Activated T-cell treated with anti-CD3 and anti-CD28 coated beads, Interleukin-2, amount 50 U/mL, for 72 hours (primary cell): ENCODE measurements at places on chromosomes 16 and 17. TPM values are rescaled to one million over a fixed set of nuclear protein-coding genes. Genes with fewer than 3 reads are reported as not detected.

DNA sequence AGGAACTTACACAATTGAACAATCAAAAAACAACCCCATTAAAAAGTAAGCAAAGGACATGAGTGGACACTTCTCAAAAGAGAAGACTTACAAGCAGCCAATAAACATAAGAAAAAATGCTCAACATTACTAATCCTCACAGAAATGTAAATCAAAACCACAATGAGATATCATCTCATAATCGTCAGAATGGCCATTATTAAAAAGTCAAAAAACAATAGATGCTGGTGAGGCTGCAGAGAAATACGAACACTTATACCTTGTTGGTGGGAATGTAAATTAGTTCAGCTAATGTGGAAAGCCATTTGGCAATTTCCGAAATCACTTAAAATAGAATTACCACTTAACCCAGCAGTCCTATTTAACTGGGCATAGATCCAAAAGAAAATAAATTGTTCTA lies 301.9 kb upstream of the KCNJ16 start:
- no peaks in the 10 kb centered on the region for H3K4me1 ChIP-seq
- no peaks in the 10 kb centered on the region for H3K36me3 ChIP-seq
- peaks cover 11% of the 10 kb centered on the region for H3K27me3 ChIP-seq
- H3K27ac ChIP-seq, result no peak overlapping the region

GRCh38 chr16:50354629-50355456 lies 13.9 kb downstream of the BRD7 start:
- peaks cover 10% of the 10 kb centered on the region for H3K36me3 ChIP-seq
- DNase-seq, result no peak
- peaks cover 13% of the 10 kb centered on the region for H3K4me1 ChIP-seq
- peak overlapping the region; percentile 9 for H3K27ac ChIP-seq
- H3K27me3 ChIP-seq, result no peaks in the 10 kb centered on the region

DNA sequence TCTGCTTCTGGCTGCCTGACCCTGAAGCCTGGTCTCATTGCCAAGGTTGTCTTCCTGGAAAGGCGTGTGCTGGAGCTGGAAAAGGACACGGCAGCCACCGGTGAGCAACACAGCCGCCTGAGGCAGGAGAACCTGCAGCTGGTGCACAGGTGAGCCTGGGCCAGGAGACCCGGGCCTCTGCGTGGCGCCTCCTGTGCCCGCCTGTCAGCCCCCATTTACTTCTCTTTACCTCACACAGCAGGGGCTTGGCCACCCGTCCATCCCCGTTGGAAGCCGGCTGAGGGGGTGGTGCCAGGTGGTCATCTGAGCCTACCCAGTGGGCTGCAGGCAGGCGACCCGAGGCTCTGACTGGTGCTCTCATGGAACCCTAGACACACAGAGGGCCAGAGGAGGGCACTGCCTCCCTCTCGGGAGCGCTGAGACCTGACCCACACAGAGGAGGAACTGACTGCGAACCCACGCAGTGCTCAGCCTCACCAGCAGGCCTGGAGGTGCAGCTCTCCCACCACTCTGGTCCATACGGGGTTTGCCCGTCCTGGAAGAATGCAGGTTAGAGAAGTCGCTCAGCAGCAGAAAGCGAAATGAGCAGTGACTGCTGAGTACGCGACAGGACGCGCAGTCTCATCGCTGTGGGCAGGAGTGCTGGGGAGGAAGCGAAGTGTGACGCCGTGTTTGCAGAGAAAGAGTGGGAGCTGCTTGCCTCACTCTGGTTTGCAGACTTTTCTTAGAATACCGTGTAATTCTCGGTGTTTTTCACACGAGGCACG lies 21.9 kb upstream of the CAPN15 start:
- no peaks in the 10 kb centered on the region for H3K27me3 ChIP-seq
- DNase-seq, result no peak
- H3K4me1 ChIP-seq, result no peaks in the 10 kb centered on the region

GRCh38 chr17:43531955-43532354 lies 14.2 kb downstream of the ETV4 start:
- no peak for DNase-seq
- peaks cover 10% of the 10 kb centered on the region for H3K4me1 ChIP-seq
- no peak overlapping the region for H3K27ac ChIP-seq
- H3K27me3 ChIP-seq, result no peaks in the 10 kb centered on the region

DNA sequence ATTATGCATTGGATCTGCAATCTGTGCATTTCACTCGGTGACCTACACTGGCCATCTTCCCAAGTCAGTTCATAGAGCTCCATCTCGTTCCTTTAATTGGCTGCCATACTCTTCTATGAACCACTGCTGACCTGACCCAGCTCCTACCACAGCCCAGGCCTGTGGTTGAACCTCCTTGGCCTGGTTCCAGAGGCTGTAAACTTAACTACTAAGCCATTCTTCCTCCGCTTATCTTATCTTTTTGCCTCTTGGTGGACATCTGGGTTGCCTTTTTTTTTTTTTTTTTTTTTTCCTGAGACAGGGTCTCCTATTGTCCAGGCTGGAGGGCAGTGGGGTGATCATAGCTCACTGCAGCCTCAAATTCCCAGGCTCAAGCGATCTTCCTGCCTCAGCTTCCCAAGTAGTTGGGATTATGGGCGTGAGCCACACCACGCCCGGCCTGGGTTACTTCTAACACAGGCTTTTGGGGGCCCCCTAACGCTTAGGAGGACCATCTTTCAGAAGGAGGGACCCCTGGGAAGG lies 18.3 kb downstream of the COQ7 start:
- peaks cover 15% of the 10 kb centered on the region for H3K4me1 ChIP-seq
- DNase-seq, result no peak
- no peak overlapping the region for H3K4me3 ChIP-seq
- H3K36me3 ChIP-seq, result peaks cover 3% of the 10 kb centered on the region

- H3K36me3 ChIP-seq, result peaks cover 11% of the 10 kb centered on the region
- DNase-seq, result no peak
- H3K4me1 ChIP-seq, result peaks cover 12% of the 10 kb centered on the region
- H3K27me3 ChIP-seq, result no peaks in the 10 kb centered on the region
- no peak overlapping the region for H3K4me3 ChIP-seq
Measured at GRCh38 chr17:49612726-49613125, 37.1 kb downstream of the NXPH3 start.

- H3K27ac ChIP-seq, result no peak overlapping the region
- peaks cover 3% of the 10 kb centered on the region for H3K4me1 ChIP-seq
- no peak for DNase-seq
- no peak overlapping the region for H3K4me3 ChIP-seq
Measured at GRCh38 chr16:88951989-88952388, 25.0 kb downstream of the CBFA2T3 start.

- no peak overlapping the region for H3K27ac ChIP-seq
- H3K36me3 ChIP-seq, result peaks cover 5% of the 10 kb centered on the region
- H3K27me3 ChIP-seq, result no peaks in the 10 kb centered on the region
- no peak for DNase-seq
Measured at GRCh38 chr17:57281887-57282286, 25.6 kb downstream of the MSI2 start.

GRCh38 chr17:33099906-33100305 lies 108.3 kb downstream of the SPACA3 start:
- no peaks in the 10 kb centered on the region for H3K36me3 ChIP-seq
- DNase-seq, result no peak
- no peak overlapping the region for H3K4me3 ChIP-seq
- peaks cover 6% of the 10 kb centered on the region for H3K27me3 ChIP-seq

DNA sequence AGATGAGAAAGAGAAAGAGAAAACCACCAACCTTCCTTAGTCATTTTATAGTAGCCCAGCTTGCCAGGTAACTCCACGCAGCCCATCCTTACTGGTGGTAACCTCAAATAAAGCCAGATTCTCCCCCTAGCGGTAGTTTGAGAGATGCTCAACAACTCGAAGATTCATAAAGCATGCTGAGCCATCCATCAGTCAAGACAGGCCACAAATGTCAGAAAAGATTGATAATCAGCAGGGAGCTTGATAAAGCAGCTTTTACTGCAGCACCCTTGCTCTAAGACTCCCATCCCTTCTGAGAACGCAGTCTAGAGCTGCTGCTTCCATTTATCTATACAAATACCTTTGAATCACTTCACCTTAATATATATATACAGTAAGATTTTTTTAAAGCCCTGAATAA lies 451.5 kb upstream of the HSBP1 start:
- H3K4me3 ChIP-seq, result no peak overlapping the region
- no peaks in the 10 kb centered on the region for H3K4me1 ChIP-seq
- DNase-seq, result peak; percentile 1
- no peaks in the 10 kb centered on the region for H3K27me3 ChIP-seq

DNA sequence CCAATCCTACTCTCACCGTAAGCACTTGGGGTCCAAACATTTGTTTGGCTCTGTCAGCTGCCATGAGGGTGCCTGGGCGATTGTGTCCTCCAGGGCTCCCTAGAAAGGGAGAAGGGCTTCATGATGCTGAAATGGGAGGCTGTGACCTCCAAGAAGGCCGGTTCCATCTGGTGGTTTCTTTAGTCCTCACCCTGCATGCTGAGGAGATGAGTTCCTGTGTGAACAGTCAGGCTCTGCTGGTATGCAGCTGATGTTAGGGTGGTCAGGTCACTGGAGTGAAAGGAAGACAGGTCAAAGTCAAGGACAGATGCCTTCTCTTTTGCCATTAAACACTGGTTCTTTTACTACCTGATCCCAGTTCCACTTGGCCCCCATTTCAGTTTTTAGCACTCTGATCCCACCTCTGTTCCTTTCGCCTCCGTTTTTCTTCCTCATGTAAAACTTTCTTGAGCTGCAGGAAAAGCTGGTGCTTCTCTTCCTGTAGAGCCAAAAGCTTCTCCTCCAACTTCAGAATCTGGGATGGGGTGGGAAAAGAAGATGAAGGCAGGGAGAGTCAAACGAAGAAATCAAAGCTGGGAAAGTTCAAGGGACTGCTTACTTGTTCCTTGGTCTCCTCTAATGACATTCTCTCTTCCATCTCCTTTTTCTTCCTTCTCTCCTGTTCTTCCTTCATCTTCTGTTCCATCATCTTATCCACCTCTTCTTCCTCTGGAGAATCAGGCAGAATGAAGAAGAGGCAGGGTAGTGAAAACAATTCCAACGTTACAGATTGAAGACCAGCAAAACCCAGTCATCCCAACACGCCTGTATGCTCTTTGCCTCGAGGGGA lies 1.1 kb downstream of the GPS2 start:
- H3K27ac ChIP-seq, result peak overlapping the region; percentile 92
- no peaks in the 10 kb centered on the region for H3K27me3 ChIP-seq
- DNase-seq, result no peak
- H3K36me3 ChIP-seq, result peaks cover 26% of the 10 kb centered on the region
- peaks cover 70% of the 10 kb centered on the region for H3K4me1 ChIP-seq
- H3K4me3 ChIP-seq, result peak overlapping the region; percentile 96

DNA sequence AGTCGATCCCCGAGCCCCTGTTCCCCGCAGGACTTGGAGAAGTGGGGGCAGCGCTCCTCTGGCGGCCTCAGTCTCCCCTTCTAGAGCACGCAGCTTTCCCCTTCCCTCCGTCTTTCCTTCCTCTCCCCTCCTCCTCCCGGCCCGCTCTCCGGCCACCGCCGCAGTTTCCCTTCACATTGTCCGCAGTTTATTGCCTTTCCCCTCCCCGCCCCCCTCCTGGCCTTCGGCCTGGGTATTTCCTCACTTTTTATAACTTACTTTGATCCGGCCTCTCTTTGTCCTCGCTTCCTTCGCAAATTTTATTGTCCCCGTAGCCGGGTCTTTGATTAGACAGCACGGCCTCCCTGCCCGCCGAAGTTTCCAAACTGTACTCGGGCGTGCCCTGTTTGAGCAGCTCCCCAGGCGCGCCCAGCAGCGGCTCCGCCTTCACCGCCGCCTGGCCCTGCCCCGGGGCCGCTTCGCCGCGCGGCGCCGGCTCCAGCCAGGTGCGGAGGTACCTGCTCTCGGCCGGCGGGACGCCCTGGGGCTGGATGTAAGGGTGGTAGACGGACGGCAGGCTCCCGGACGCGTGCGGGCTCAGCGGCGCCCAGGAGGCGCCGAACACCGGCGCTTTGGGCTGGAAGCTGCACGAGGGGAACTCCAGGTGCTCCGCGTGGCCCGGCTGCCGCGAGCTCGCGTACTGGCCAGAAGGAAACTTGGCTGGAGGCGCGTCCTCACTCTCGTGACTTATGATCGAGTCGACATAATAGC lies 488 bp downstream of the HOXB9 start:
- H3K4me3 ChIP-seq, result peak overlapping the region; percentile 95

DNA sequence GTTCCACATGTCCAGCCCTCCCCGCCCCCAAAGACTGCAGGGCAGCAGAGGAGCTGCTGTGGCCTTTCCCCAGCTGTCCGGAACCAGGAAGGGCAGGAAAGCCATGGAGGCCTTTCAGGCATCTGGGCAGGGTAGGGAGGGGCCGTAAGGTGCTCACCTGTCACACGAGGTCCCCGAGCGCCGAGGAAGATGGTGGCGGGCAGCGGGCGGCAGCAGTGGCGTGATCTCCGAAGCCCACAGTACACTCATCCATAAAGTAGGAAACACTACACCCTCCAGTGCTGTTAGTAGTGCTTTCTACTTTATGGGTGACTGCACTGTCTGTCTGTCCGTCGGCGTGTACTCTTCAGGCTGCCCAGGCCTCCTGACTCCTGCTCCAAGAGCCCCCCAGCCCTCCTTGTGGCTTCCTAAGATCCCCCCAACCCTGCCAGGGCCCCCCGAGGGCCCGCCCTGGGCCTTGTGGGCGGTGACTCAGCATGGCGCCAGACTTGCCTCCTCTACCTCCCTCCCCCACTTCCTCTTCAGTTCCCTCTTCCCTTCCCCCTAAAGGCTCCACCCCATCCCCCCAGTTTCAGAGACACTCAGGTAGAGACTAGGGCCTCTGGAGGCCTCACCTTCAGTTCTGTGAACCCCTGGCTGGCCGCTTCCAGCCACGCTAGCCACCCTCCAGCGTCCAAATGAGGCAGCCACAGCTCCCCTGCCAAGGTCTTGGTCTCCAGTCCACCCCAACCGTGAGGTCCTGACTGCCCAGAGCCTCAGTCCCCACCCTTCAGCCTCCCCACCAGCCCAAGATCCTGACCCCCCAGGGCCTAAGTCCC lies 2.6 kb upstream of the TSPOAP1 start:
- DNase-seq, result peak; percentile 84
- peak overlapping the region; percentile 89 for H3K4me3 ChIP-seq
- H3K27me3 ChIP-seq, result no peaks in the 10 kb centered on the region
- peaks cover 38% of the 10 kb centered on the region for H3K4me1 ChIP-seq

DNA sequence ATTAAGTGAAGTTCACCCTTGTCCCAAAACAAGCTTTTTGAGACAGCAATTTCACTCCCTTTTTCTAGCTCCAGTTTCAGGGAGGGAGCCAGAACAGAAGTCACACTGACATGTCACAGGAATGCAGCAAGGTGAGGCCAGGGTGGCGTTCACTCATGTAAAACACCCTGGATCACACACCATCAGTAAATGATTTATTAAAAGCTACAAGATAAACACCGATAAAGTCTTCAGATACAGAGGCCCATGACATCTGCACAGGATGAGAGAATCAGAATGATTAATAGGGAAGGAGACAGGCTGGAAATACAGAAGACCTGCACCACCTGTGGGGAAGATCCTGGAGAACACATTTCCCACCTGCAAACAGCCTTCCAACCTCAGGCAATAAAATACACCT lies 77.5 kb upstream of the DYNLRB2 start:
- no peaks in the 10 kb centered on the region for H3K36me3 ChIP-seq
- no peak overlapping the region for H3K27ac ChIP-seq
- no peaks in the 10 kb centered on the region for H3K4me1 ChIP-seq
- no peak for DNase-seq

SBK1 gene
- 6.2 TPM for total RNA-seq

- no peak overlapping the region for H3K4me3 ChIP-seq
- no peak overlapping the region for H3K27ac ChIP-seq
- H3K4me1 ChIP-seq, result peaks cover 17% of the 10 kb centered on the region
Measured at GRCh38 chr17:1104222-1104621, 75.6 kb downstream of the ABR start.

NUTF2 gene
- 90.1 TPM for total RNA-seq

EPN3 gene
- total RNA-seq, result not detected

GRCh38 chr16:20984019-20984418 lies 83.4 kb downstream of the LYRM1 start:
- H3K27ac ChIP-seq, result no peak overlapping the region
- no peaks in the 10 kb centered on the region for H3K36me3 ChIP-seq
- H3K27me3 ChIP-seq, result peaks cover 7% of the 10 kb centered on the region
- H3K4me3 ChIP-seq, result no peak overlapping the region

ESRP2 gene
- total RNA-seq, result 0.31 TPM
